Kidney (tissue), 22 donors: ENCODE measurements at places on chromosomes 5 and 9.
A peak's percentile ranks its signal among the peaks of the same experiment; 100 is the strongest.

DNA sequence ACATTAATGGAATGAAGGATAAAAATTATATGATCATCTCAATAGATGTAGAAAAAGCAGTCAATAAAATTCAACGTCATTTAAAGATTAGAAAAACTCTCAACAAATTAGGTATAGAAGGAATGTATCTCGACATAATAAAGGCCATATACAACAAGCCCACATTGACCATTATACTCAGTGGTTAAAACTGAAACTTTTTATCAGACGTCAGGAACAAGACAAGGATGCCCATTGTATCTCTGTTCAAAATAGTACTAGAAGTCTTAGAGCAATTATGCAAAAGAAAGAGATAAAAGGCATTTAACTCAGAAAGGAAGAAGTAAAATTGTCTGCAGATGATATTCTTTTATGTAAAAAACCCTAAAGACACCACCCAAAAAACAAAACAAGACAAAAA is 40.8 kb downstream of the C9 start:
- no peak for DNase-seq

- DNase-seq = no peak
These were observed 117.7 kb upstream of the ALDH1B1 start for GRCh38 chr9:38274800-38275199.

- no peak for DNase-seq
These were observed 1040.8 kb downstream of the TAF11L14 start for GRCh38 chr5:18675041-18675440.

DNA sequence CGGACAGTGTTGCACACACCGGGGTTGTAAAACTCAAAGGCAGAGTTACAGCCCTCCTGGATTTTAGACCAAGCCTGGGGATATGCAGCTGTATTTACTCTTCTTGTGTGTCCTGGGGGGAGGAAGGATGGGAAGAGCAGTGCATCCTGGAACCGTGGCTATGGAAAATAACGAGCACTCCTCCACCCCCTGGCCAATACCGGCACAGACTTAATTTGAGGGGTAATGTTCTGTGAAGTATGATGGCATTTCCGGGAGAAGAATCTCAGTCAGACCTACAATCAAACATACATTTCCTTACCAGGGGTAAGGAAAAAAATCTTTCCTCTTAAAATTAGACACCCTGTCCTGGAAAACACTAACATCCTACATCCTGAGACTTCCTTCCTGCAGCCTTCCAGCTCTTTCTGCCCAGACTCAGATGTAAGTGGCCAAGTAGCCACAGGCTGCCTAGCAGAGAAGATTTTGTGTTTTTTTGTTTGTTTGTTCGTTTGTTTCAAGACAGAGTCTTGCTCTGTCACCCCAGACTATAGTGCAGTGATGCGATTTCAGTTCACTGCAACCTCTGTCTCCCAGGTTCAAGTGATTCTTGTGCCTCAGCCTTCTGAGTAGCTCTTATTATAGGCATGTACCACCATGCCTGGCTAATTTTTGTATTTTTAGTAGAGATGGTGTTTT is 11.0 kb upstream of the ERMP1 start:
- DNase-seq = peak; percentile 73

DNA sequence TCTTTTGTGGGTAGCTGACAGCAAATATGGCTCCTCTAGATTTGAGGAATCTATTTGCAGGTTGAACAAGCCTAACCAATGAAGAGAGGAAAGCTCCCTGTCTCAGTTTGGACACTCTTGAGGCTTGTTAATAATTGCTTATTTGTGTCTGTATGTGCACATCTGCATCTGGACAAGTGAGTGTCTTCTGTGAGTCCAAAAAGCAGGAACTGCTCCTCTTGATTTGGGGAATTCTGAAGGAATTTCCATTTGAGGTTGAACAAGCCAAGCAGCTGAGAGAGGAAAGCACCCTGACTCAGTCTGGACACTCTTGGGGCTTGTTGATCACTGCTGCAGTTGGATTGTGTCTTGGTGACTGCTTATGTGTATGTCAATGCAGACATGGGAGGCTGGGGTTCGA is 211.6 kb downstream of the DTWD2 start:
- no peak for DNase-seq

- DNase-seq = no peak
These were observed 84.8 kb downstream of the KDM4C start for GRCh38 chr9:6842584-6842947.

DNA sequence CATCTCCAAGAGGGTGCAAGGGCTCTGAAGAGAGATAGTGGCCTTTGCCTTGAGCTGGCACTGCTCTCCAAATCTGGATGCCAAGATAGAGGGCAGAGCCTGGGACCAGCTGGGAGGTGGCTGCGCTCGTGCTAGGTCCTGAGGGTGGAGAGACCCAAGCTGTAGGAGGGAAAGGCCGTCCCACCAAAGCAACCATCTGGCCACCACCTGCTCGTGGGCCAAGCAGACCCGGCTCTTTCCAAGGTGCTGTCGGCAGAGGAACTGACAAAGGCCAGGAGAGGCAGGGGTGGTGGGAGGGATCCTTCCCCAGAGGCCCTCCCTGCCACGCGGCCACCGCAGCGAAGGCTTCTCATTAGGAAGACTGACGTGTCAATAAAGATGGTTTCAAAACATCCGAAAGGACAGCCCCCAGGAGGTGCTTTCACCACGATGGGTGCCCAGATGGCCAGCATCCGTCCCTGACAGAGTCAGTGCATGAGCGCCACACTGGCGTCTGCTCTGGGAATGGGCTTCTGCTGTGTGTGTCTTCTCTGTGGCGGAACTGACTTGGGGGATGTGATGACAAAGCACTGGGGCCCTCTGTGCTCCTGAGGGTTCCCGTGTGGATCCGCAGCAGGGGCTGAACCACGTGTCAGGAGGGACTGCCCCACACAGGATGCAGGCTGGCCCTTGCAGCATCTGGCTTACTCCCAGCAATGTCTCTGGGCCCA is 213.5 kb downstream of the FANCC start:
- DNase-seq = no peak

GRCh38 chr5:91586232-91586631 is 203.1 kb upstream of the ARRDC3 start:
- DNase-seq = no peak

DNA sequence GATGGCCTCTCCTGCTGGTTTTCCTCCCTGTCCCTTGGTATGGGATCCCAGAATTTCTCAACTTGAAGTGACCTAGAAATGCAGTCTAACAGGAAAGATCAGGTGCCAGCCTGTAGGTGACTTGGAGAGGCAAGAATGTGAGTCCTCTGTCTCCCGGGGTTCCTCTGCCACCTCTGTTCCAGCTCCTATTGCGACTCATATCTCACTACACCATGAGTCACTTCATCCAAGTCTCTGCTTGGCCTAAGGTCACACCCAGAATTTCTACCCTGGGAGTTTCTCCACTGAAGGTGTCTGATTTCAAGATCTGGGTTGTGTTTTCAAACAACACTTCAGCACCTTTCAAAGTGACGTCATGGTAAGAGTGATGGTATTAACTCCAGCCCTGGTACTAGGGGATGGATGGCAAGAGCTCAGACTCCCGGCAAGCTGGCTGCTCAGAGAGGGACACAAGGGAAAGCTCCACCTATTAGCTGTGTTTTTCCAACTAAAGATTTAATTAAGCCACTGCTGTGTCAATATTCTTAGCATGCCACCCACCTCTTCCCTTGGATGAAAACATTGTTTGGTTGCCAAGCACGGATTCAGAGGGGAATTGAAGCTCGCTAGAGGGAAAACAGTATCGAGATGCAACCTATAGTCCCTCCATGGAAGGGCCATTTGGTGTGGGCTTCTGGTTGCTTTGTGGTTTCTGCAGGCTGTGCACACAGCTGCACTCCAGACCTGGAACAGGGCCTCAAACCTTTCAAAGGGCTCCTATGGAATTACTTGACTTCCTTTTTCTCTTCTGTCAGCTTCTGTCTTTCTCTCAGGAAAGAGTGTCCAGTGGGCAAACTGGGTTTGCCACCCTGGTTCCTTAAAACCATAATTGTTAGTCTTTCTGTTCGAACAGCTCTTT is 205.7 kb downstream of the GAS1 start:
- DNase-seq = no peak

DNA sequence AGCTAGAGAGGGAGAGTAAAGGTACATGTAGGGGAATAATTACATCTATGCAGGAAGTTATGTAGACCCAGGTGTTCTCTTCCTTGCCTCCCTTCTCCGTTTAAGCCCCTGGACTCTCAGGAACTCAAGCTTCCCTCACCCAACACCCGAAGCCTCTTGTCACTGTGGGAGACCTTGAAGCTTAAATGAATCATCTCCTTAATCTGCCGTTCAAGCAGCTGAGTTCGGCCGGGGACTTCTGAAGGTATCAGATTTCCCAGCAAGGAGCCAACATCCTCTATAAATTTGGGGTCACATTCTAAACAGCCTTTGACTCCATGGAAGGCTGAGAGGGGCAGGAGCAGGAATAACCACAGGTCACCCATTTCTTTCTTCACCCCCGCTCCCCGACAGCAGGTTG is 412 bp downstream of the IZUMO3 start:
- DNase-seq = no peak

DNA sequence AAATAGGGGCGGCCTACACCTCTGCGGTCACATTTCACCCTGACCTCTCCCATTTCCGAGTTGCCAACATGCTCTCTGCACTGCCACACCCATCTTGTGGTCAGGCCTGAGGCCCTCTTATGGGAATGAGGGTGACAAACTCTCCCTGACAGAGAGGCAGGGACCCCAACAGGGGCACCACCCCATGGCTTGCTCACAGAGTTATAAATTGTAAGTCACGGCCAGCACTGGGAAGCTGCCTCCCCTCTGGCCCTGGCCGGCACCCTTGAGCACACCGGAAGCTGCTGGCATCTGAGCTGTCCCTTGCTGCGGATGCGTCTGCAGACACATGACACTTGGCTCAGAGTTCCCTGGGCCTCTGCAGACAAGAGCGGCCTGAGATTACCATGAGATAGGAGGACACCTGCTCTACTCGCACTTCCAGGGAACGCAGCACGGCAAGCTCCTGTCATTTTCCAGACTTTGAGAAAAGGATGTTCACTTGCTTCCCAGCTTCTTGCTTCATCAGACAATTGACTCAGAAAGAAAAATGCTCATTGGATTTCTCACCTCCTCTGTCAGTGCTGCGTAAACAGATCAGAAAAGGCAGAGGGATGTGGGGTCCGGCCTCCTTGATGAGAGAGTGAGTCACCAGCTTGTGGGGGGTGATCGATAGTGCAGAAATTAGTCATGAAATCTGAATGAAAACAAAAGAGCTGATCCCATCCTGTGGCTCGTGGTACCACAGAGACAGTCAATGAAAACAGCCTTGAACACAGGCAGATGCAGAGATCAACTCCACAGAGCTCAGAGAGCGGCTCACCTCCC is 269.8 kb downstream of the SYK start:
- DNase-seq = no peak

DNA sequence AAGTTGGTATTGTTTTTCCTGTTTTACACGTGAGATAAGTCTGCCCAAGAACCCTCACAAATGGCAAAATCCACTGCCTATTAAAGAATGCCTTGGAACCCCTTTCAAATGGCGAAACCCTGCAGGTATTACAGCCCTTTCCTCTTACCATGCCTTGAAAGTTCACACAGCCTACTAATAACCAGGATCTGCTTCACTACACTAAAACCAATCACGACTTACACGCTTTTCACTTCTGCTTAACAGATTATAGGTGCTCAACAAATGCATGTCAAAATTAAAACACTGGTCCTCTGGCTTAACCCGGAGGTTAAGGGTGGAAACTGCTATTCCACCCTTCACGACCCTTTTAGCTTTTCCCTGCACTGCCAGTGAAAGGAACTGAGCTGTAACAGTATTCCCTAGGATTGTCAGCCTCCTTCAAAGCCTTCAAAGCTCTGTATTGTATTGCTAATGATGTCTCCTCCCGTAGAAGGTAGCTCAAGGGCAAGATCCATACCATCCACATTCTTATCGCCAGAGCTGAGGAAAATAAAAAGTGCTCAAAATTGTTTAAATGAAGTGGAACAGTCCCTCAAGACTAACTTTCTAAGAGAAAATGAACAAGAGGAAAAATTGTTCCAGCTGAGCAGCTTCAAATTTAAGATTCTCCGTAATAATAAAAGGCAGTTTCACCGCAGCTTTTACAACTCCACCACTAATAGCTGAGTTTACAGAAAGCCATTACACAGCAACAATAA is 997 bp downstream of the AUH start:
- DNase-seq = no peak

- DNase-seq = no peak
These were observed 75.3 kb downstream of the NMUR2 start for GRCh38 chr5:152329761-152330283.

DNA sequence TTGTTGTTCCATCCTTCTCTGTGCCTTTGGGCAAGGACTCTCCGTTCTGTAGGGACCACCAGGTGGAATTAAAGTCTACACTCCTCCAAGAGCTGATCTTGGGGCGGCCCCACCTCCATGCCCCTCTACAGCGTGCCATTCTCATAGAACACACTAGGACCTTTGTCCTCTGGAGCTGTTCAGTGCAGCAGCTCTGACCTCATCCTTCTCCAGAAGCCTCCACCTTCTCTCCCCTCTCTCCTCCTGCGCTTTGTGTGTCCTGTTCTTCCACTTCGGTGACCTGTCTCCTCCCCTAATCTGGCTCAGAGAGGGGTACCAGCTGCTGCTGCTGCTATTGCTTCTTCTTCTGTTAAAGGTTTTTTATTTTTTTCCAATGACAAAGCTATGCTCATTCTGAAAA is 1.8 kb upstream of the MACROH2A1 start:
- no peak for DNase-seq

- DNase-seq = no peak
These were observed 383.6 kb downstream of the GADD45G start for GRCh38 chr9:89988458-89988857.

GRCh38 chr9:312596-313320 is 98.1 kb downstream of the DOCK8 start:
- no peak for DNase-seq

DNA sequence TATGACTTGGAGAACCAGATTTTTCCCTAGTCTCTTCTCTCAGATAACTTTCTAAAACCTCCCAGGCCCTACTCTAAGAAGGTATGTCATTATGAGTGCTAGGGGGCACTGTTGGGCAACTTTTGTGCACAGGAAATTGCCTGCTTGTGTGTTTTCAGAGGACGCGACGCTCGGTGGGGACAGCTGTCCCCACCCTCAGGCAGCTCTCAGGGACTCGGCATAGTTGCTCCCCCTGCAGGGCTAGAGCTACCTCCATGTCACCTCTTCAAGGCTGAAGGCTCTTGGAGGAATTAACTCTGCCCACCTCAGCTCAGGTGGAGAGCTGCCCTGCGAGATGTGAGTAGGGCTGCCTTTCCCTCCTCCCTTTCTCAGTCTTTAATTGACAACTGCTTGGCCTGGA is 10.2 kb upstream of the TIFAB start:
- DNase-seq = peak; percentile 48

DNA sequence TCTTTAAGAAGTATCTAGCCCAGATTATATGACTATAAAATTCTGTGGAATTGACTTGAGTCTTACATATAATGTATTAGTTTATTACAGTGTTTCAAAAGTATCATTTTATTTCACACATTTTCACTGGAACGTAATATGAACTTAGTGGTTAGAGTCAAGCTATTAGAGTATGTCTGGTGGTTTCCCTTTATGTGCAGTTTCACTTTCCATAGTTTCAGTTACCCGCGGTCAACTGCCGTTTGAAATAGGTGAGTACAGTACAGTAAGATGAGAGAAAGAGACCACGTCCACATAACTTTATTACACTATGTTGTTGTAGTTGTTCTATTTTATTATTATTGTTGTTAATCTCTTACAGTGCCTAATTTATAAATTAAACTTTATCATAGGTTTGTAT is 50.5 kb downstream of the COMMD10 start:
- no peak for DNase-seq

- DNase-seq = peak; percentile 58
These were observed 271.9 kb downstream of the NSG2 start for GRCh38 chr5:174317256-174317894.
